ENCODE measurements at places on chromosomes 4 and X.

DNA sequence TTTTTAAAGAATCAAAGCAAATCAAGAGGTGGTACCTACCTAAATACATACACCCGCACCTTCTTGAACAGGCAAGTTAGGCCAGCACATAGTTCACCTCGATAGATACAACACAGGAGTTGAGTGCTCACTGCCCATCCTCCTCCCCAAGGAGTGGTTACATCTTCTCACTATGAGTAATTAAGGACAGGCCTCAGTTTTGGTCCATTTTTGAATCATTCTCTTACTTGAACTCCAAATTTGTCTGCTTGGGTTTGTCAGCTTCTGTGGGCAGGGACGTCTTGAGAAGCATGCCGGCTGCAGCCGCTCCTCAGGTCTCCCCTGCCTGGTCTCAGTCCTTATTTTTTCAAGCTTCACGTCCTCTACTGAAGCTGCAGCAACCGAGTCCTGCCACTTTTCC is 190.6 kb upstream of the RBPJ start:
- peak; percentile 75 for DNase-seq

DNA sequence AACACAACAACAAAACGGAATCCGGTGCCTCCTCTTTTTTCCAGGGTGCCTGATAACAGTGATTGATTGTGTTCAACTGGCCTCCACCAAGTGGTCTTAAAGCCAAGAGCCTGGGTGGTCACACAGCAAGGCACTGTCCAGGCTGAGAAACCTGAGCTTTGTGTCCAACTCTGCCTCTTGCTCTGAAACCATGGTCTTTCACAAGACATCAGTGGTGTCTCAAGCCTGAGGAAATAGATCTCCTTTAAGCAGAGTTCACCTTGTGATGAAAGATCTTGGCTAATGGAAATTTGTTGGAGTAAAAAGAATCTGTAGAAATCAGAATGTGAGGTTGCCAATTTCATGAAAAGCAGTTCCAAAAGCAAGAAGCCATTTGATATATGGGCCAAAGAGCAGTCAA is 47.3 kb upstream of the ACSL1 start:
- no peak for DNase-seq

GRCh38 chr4:76200771-76201231 is 12.8 kb downstream of the SCARB2 start:
- no peak for DNase-seq

DNA sequence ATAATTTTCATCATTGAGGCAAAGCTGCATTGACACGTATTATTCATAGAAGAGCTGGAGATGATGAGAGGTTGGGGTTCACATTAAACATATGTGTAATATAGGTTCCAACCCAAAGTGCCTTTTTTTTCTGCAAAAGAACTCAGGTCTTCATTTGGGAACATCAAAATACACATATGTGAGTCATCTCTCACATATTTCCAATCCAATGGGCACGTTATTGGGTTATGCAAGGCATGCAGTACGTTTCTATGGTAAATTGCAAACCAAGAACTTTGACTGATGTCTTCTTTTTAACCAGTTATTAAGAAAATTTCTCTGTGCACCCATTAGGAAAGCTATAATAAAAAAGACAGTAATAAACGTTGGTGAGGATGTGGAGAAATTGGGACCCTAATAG is 150.3 kb upstream of the FAM9B start:
- DNase-seq: no peak

DNA sequence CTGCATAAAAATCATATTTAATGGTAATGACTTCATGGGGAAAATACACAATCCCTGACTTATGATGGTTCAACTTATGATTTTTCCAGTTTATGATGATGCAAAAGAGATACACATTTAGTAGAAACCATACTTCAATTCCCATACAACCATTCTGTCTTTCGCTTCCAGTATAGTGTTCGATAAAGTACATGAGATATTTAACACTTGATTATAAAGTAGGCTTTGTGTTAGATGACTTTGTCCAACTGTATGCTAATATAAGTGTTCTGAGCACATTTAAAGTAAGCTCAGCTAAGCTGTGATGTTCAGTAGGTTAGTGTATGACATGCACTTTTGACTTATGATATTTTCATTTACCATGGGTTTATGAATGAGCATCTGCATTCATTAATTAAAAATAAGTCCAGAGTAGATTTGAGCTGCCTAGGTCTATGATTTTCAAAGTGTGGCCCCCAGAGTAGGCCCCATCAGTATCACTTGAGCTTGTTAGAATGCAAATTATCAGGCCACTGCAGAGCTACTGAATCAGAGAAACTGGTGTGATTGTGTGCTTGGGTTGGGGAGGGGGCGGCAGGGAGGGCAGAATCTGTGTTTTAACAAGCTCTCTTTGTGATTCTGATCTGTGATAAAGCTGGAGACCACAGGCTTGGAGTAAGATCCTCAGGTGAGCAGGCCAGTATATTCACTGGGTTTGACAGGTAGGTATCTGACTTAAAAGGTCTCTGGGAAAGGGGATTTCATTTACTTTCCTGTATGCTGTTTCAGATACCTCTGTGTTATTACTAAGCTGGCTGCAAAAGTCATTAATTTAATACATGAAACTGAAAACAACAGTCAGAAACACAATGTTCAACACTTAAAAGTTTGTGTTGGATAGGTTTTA is 8.4 kb downstream of the ATP10D start:
- DNase-seq: no peak

DNA sequence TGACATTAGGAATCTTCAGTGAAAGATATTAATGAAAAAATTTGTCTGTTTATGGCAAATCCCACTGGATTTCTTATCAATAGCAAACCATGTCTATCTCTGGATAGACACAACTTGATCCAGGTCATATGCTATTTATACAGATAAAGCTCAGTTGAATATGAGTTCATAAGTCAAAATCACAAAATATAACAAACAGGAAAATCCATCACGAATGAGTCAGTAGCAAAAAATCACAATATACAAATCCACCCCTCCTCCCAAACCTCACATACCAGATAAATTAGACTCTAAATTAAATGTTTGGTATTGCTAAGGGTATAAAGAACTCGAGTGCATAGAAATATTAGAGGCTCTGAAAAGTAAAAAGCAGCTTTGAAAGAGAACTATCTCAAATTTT is 420.5 kb downstream of the TLL1 start:
- DNase-seq: no peak

- no peak for DNase-seq
Observed at GRCh38 chr4:177769155-177769554, 326.9 kb upstream of the AGA start.

GRCh38 chr4:62126064-62126732 is 926.1 kb downstream of the ADGRL3 start:
- no peak for DNase-seq

DNA sequence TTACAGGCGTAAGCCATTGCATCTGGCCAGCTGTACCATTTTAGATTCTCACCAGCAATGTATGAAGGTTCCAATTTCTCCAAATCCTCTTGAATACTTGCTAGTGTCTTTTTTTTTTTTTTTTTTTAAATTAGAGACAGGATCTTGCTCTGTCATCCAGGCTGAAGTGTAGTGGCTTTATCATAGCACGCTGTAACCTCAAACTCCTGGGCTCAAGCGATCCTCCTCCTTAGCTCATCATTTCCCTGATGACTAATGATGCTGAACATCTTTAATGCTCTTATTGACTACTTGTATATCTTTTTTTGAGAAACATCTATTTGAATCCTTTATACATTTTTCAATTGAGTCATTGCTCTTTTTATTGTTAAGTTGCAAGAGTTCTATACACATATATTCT is 40.3 kb downstream of the HDAC8 start:
- no peak for DNase-seq

- DNase-seq: no peak
Observed at GRCh38 chr4:70533211-70533610, 14.8 kb downstream of the AMTN start.

- no peak for DNase-seq
Observed at GRCh38 chrX:114134465-114134864, 449.4 kb upstream of the HTR2C start.

- no peak for DNase-seq
Observed at GRCh38 chr4:38078590-38079421, 118.6 kb downstream of the PTTG2 start.

DNA sequence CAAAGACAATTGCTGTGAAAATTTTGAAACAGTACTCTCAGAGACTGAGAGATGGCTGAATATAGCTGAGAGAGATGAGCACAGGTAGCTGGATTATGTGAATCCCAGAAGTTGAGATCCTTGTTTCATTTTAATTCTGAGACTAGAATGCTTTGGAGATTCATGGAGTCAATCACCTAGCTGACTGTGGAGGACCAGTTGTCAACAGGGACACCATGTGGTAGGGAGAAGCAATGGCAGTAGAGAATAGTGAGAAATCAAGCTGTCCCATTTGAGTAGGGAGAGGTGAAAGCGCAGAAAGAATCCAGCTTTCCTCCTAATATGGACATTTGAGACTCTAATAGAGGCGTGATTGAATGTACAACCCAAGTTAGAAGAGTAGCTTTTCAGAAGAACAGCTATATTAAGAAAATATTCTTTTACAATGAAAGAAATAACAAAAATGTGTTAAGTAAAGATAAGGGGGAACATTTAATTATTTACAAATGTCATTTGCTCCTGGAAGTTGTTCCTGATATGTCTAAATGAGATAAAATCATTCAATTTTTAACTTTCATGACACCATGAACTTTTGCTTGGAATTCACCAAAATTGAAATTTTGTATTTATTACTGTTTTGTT is 30.3 kb upstream of the GLRB start:
- DNase-seq: peak; percentile 10

GRCh38 chr4:188266386-188266785 is 127.1 kb downstream of the TRIML1 start:
- DNase-seq: no peak

GRCh38 chr4:7893539-7893938 is 46.1 kb downstream of the AFAP1 start:
- no peak for DNase-seq

GRCh38 chr4:2849267-2850152 is 5.9 kb downstream of the ADD1 start:
- DNase-seq: no peak

GRCh38 chr4:87316961-87317360 is 5.7 kb downstream of the HSD17B13 start:
- DNase-seq: no peak

- DNase-seq: no peak
Observed at GRCh38 chr4:69075061-69075792, 21.0 kb upstream of the UGT2B7 start.

DNA sequence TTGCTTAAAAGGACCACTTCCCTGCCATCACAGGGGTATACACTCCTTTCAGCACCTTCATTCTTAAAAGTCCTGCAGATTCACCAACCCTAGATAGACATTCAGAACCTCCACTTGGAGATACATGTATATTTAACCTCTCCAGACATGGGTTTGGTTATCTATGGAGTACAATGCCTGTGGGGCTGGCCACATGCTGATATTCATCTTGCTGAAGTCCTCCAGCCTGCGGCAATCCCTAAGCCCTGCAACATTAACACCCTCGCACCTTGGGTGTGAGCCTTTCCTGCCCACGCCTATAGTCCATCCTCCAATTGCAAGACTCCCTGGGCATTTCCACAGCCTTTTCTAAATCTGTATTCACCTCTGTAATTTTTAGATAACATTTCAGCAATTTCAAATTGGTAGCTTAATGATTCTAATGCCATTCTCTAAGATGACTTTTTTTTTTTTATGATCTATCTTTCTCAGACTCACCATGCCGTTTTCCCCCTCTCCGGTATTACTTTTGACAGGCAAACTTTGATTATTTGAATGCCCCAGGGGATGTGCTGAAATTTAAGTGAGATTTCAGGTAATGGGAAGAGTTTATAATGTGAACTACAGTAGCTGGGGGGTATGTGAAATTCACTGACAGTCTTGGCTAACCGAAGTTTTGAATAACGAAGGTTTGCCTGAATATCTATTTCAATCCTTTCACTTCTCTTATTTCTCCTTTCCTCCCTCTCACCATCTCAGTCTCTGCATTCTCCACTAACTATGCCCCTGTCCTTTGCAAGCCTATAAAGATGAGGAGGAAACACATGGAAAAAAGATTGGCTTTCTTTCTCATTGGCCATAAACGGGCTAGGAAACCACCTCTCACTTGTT is 24.1 kb downstream of the CCDC149 start:
- DNase-seq: no peak

DNA sequence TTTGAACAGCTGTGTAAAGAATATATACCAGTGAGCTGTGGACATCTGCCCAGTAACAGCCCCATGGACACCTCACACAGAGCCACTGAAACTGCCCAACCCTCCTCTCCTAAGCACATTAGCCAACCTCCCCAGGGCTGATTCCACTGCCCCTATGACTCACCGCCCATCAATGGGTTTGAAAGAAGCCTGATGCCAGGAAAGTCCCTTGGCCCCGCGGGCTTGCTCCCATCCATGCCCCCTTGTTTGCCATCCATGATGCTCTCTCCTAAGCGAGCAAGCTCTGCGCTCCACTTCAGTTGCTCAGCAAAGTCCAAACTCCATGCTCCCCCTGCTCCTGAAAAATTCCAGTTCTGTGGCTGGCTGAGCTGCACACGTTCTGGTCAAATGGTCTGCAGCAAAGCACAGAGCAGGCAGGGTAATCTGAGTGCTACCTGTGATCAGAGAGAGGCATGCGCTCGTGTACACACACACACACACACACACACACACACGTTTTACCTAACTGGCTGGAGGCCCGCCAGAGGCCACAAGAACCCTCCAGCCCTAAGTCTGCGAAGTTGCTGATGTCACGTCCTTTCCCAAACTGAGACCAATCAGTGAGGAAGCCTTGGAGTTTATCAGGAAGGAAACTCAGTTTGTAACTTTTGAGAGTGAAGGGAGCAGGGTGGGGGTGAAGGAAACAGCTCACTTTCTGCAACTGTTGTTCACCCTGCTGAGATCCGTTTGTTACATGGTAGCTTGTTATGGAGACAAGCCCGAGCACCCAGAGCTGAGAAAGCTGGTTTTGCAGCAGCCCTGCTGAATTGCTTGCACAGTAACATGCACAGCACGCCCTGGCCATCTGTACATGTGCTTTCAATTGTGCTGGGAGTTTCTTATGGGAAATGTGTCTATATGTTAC is at the start of gene ASB9:
Gene ASB9 (minus strand): TSS at position 466 of the 904 bp plus-strand sequence. CDS start 209 bp downstream, at position 257.
- DNase-seq: peak; percentile 2

GRCh38 chr4:149176039-149176438 is 639.6 kb downstream of the IQCM start:
- no peak for DNase-seq

GRCh38 chrX:112341598-112341997 is 259.0 kb upstream of the TRPC5 start:
- DNase-seq: no peak

DNA sequence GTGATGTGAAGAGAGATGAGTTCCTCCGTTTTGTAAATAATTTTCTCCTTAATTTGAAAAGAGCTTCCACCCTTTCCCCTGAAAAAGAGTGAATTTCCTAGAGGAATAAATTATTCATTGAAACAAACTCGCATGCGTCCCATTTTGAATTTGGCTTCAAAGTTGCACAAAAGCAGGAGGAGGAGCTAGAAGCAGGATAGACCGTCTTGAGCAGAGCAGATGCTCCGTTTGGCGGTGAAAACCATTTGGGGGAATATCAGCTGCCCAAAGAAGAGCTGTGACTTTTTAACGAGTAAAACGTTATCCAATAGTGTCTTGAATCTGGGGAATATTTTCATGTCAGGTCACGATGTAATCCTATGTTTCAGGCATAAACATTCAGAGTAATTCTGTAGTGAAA is 42.0 kb downstream of the FAM149A start:
- no peak for DNase-seq

GRCh38 chr4:126957556-126957955 is 675.2 kb upstream of the INTU start:
- DNase-seq: no peak
